Epithelial cell of proximal tubule (primary cell): ENCODE measurements at places on chromosomes 7 and 10. TPM values are rescaled to one million over a fixed set of nuclear protein-coding genes. Genes with fewer than 3 reads are reported as not detected.

DNA sequence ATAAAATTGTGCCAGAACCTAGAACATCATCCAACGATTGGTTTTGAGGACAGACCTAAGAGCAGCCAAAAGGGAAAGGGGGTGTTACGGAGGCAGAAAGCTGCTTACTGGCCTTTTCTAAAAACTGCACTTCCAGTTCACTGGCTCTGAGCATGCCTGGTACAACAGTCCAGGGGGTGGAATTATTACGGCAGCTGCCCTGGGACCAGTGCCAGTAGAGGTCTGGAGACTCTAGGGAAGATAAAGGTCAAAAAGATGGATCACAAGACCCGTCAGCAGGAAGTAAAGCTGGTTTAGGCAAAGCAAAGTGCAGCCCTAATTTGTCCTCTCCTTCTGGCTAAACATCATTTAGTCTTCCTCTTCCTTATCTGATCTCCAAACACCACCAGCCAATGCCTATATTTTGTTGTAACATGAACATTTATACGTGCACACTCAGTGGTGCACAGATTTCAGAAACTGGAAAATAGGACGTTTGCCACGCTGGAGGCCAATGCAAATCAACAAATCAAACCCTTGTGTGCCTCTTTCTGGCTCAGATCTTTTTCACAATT is 216.4 kb upstream of the DPP6 start:
- DNase-seq = no peak

- no peak for DNase-seq
Observed at GRCh38 chr10:12890958-12891357, 110.6 kb downstream of the CCDC3 start.

DNA sequence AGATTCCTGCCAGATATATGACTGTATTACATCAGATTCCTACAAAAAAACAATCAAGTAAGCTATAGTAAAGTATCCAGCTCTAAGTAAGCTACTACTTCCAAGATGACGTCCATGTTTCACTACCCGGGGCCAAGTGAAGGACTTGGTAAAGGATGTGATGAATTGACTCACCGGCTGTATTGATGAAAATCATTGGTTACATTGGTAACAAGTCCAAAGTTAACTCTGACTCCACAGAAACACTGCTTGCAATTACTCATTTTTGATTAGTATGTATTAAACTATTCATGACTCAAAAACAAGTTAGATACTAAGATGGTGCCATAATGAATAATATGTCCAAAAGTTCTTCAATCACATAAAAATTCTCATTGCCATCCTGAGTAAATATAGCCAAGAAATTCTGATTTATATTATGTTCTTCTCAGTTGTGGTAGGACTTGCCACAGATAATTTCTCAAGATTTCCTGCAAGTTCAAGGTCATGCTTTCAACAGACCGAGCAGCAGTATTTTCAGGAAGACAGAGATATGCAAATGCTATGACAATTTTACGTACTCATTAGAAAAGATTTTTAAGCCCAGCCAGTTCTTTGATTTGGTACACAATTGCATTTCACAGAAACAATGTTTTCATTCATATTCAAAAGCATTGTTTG is 12.6 kb upstream of the DNAJC1 start:
- no peak for DNase-seq

DNA sequence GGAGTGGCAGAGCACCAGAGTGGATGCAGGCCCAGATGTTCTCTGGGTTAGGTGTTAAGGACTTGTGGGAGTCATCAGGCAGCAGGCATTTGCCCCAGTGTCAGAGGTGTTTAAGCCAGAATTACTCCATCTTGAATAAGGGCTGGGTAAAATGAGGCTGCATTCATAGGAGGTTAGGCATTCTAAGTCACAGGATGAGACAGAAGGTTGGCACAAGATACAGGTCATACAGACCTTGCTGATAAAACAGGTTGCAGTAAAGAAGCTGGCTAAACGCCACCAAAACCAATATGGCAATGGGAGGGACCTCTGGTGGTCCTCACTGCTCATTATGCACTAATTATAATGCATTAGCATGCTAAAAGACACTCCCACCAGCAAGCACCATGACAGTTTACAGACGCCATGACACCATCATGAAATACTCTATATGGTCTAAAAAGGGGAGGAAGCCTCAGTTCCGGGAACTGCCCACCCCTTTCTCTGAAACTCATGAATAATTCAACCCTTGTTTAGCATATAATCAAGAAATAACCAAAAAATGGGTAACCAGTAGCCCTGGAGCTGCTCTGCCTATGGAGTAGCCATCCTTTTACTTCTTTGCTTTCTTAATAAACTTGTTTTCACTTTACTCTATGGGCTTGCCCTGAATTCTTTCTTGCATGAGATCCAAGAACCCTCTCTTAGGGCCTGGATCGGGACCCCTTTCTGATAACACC is 882 bp upstream of the LRRC61 start:
- no peak for DNase-seq

- DNase-seq = no peak
Observed at GRCh38 chr10:68333440-68334431, 1.0 kb upstream of the PBLD start.

- no peak for DNase-seq
Observed at GRCh38 chr10:51052163-51052562, 22.1 kb upstream of the PRKG1 start.

DNA sequence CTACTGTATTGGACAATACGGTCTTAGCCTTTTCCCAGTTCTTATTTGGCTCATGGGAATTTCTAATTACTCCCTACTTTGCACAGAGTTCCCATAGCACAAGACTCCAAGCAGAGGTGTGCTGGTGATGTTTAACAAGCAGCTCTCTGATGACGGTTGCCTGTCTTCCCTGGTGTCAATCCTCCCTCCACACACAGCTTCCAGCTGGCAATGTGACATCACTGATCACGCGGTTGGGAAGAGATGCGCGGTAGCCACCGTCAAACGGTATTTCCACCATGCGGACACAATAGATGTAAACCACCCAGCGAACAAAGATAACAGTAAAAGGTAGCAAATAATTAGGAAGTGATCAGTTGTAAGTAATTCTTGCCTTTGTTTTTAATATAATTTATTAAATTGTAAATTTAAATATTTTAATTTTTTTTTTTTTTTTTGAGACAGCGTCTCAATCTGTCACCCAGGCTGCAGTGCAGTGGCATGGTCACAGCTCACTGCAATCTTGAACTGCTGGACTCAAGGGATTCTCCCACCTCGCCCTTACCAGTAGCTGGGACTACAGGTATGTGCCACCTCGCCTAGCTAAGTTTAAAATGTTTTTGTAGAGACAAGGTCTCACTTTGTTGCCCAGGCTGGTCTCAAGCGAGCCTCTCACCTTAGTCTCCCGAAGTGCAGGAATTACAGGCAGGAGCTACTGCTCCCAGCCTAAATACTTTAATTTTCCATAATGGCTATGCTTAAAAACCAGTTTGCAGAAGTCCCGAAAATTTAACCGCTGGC is 36.3 kb upstream of the IL15RA start:
- no peak for DNase-seq

- DNase-seq = no peak
Observed at GRCh38 chr10:61635471-61635870, 27.3 kb upstream of the CABCOCO1 start.

DNA sequence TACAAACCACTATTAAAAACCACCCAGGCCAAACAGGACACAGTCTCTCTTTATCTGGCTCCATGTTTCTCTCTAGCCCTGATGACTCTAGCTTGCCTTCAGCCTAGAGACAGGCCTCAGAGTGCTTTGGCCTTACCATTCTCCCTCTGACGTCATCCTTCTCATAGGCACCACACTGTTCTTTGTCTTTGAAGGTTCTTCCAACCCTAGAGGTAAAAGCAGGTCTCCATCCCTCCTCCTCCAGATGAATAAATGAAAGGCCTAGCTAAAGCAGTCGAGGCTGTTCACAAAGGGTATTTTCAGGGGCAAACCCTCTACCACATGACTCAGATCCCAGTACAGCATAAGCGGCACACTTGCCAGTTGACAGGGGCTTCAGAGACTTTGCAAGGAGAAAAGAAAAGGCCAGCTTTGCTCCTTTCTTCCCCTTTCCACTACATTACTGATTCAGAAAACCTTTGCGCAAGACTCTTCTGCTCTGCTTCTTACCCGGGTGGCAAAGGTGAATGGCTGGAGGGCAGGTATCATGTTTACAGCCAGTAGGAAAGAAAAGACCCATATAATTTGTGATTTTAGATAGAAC is 14.8 kb downstream of the NFE2L3 start:
- DNase-seq = no peak

DNA sequence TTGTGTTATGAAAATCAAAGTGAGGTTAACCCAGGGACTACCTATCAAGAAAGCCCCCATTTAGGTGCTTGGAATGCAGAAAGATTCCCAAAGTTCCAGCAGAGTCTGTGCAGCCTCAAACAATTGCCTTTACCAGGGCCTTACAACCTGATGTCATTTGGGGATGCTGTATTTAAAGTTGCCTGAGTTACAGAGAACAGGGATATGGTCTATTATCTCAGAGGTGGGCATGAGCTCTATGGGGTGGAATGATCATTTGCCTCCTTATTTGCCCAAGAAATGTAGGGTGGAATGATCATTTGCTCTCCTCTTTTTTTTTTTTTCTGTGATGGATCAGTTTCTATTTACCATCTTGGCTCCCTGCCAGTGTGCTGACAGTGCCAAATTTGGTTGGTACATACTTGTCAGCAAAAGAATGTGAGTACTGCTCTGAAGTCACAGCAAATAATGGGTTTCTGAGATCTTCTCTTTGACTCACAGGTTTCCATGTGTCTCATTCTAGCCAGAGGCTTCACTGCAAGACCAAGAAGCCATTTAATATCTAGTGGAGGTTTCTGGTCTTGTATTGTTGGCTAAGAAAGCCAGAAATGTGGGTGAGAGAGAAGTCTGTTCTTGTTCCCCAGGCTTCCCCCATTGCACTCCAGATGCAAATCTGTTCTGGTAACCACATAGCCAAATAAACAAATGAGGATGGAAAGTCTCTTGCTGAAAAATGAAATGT is 45.5 kb upstream of the ZNRF2 start:
- DNase-seq = no peak

The IFIT2 gene
- total RNA-seq = 1.7 and 2.2 TPM in 2 replicates

DNA sequence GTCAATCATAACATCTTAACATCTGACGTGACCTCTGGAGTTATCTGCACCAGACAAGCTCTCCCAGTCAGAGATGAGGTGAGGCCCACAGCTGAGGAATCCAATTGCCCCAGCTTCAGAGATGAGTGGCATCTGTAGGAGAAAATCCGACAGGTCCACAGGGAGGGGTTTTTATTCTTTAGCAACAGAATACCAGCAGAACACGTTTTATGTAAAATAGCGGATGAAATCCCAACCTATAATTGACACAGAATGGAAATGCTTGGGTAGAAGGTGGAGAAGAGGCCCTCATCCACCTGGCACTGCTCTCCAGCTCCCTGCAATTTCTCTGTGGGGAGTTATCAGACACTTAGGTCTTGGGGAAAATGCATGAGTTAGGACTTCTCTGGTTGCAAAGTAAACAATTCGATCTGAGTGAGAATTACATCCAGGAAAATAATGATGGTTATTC is 144.2 kb upstream of the NRP1 start:
- DNase-seq = no peak

DNA sequence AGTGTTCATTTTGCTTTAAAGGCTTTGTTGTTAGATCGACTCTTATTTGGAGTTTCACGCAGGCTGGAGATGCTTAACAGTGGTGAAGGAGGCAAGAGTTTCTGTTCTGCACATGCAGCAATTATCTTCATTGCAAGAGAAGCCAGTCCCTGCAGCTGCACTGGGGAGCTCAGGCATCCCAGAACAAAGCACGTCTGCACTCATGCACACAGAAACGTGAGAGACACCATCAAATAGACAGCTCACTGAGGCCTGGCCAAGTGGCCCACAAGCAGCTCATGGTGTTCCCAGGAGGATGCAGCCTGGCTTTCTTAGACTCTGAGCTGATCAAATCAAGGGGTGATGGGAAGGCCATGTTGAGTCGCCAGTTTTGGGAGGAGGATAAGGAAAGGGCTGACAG is 246.1 kb downstream of the CREB5 start:
- no peak for DNase-seq

DNA sequence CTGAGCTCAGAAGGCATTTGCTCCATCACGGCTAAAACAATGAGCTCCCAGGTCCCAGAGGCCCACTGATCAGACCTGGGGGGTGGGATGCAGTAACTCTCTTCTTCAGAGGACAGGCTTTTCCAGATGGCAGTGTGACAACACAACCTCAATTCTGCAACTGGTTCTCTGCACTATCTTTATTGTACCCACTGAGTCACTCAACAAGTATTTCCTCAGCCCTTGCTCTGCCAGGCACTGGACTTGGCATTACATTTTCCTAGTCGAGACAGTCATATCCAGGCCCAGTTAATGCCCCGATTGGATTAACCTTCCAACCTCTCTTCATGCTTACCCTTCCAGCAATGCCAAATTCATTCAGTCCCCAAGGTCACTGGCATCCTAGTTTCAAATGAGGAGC is 72.6 kb downstream of the JAZF1 start:
- DNase-seq = no peak

- DNase-seq = no peak
Observed at GRCh38 chr10:60575105-60575504, 185.4 kb upstream of the ANK3 start.

The FOXI2 gene
- total RNA-seq = not detected in 2 replicates

The LEP gene
- not detected in 2 replicates for total RNA-seq

DNA sequence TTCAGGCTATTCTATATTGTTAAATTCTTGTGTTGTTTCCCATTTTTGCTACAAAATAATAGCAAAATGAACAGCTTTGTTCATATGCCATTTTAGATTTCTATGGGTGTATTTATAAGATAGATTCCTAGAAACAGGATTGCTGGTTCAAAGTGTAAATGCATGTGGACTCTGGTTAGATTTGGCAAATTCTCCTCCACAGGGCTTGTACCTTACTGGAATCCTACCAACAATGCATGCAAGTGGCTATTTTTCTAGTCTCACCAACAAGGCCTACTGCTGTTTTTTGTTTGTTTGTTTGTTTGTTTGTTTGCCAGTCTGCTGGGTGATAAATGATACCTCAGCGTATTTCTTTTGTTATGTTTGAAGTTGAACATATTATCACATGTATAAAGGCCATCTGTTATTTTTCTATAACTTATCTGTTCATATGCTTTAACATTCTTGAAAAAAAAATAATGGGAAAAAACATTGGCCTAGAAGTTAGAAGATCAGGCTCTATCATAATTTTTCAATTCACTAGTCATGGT is 87.1 kb upstream of the AHR start:
- DNase-seq = no peak

The ELAPOR2 gene
- total RNA-seq = 1.9 and 3.4 TPM in 2 replicates

The XRCC2 gene
- total RNA-seq = 5.4 and 10.3 TPM in 2 replicates

DNA sequence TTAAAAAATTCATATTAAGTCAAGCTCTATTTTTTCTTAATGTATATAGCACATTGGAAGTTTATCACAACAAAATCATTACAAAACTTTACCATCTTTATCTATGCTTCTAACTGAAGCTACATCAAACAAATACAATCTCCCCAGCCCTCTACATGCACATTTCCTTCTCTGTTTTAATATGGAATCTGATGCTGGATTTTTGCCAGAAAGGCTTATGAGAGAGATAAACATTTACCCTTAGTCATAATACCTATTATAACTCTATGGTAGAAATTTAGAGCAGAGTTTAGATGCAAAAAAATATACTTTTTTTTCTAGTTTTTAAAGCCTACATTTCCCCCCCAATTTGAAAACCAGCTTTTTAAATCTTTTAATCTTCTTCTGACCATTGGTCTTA is 1198.6 kb downstream of the GATA3 start:
- no peak for DNase-seq

GRCh38 chr10:52644373-52645186 is 128.0 kb downstream of the MBL2 start:
- DNase-seq = no peak
